DMS79 (cell line): ENCODE measurements at places on chromosomes 6 and 20.
A peak's percentile ranks its signal among the peaks of the same experiment; 100 is the strongest.

DNA sequence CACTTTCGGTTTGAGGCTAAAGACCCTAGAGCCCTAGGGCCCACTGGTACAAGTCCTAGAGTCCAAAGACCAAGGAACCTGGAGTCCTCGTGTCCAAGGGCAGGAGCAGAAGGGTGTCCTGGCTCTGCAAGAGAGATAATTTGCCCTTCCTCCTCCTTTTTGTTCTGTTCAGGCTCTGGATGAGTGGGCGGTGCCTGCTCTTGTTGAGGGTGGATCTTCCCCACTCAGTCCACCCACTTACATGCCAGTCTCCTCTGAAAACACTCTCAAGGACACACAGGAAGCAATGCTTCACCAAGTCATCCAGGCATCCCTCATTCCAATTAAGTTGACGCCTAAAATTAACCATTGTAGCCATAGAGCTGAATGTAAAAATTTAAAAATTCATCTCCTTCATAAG lies 102.1 kb downstream of the UST start:
- no peak for DNase-seq

- DNase-seq: no peak
Observed at GRCh38 chr20:210809-211502, 16.1 kb upstream of the DEFB129 start.

DNA sequence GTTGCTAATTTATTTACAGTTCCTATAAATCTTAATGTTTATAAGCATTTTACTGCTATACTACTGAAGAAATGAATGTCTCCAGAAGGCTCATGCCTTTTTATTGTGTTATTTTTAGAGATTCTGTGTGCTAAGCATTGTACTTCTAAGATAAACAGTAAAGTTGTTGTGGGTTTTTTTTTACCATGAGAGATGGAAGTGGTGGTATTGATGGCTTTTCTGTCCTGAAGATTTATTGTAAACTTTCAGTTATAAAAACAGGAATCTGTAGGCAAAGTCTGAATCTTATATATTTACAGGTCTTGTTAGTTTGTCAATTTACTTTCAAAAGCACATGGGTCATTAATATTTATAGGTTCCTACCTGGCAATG lies 246.9 kb downstream of the TMEM242 start:
- DNase-seq: no peak

DNA sequence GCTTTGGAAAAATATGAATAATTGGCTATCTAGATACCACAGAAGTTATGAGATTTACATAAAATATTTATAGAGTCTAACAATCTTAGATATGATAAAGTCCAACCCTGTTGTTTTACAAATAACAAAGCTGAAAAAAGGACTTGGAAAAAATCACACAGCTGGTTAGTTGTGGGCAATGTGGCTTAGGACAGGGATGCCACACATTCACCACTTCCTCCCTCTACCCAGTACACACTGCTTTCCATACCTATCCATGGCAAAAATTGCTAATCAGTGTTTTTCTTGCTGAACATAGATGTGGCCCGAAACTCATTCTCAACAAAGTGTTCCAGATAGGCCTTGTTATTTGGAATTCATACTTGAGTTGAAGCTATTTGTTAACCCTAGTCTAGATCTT lies 147.3 kb upstream of the BMP5 start:
- no peak for DNase-seq

- peak; percentile 24 for DNase-seq
Observed at GRCh38 chr6:46098678-46099077, 31.1 kb upstream of the ENPP4 start.

DNA sequence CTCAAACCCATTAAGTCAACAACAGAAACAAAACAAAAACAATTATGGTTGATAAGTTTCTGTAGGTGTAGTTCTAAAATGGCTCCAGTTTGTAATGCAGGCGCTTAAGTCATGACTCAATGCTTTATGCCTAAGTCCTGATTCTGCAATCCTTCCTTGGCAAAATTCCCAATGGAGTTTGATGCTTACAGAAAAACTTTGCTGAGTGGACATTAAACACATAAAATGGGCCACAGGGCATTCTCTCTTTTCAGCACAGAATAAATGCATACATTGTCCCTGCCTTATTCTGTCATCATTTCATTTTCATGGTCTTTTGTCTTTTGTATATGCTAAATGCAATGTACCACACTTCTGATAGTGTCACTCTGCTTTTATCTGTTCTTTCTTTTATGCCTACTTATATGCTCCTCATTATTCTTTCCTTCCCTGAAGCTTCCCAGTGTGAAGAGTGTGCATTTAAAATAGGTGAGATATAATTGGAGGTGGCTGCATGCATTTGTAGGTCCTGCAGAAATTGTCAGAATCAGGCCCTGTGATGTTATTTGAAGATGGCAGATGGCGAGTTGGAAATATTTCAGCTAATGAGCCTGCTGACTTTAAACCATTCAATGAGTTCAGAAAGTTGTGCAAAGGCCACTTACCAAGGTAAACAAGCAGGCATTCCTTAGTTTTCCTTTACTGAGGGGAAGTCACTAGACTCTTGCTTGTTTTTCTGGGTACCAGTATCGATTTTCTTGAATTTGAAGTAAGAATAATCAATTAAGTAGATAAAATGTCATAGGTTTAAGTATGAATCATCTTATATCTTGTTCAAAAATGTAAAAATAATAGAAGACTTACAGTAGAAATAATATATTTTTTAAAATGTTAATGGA lies 313.1 kb downstream of the TRDN start:
- no peak for DNase-seq

DNA sequence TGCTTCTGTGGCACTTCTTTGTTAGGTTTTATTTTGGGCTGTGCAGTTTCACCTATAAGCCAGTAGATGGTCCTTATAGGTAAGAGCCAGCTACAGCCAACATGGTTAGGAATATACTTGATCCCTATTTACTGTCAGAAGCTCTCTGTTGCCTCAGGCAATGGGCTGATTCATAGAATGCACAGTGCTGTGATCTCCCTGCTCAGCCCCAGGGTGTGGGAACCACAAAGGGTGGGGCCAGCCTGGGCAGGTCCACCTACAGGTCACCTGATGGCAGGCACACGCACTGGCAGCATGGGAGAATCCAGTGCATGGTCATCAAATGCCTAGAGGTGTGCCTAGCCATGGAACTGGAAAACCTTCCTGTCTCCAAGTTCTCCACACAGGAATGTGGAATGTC lies 191.9 kb downstream of the MOXD1 start:
- DNase-seq: no peak

DNA sequence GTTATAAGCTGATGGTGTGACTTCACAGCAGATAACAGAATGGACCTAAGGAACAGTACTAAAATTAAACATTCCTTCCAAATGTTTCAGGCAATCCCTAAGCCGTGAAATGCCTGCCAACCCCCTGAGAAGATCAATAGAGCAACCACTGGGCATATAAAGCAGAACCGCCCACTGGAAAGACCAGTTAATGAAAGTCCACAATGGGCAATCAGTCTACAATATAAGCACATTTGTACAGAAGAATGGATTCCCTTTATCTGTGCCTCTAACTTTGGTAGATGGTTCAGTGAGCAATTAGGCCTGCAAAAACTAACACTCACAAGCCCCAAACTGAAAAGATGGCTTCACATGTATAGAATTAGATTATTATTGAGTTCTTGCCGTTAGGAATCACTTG lies 286.6 kb downstream of the UBE3D start:
- DNase-seq: no peak

GRCh38 chr6:56513631-56514030 lies 129.1 kb downstream of the DST start:
- no peak for DNase-seq

GRCh38 chr20:46998477-46999240 lies 104.0 kb downstream of the EYA2 start:
- no peak for DNase-seq

GRCh38 chr6:41539204-41539603 lies 7.0 kb upstream of the FOXP4 start:
- no peak for DNase-seq

GRCh38 chr6:74609871-74610270 lies 596.0 kb downstream of the COL12A1 start:
- no peak for DNase-seq

- DNase-seq: no peak
Observed at GRCh38 chr20:47230811-47231256, 125.7 kb downstream of the ZMYND8 start.

- DNase-seq: no peak
Observed at GRCh38 chr6:163764565-163764964, 350.0 kb downstream of the QKI start.

- no peak for DNase-seq
Observed at GRCh38 chr20:1190847-1191246, 6.1 kb upstream of the TMEM74B start.

GRCh38 chr20:39603219-39603618 lies 641.1 kb downstream of the DHX35 start:
- no peak for DNase-seq

- DNase-seq: no peak
Observed at GRCh38 chr6:84417260-84417659, 189.8 kb upstream of the CEP162 start.

- DNase-seq: no peak
Observed at GRCh38 chr6:33857093-33857931, 53.5 kb upstream of the MLN start.

GRCh38 chr6:52227495-52227894 lies 16.8 kb downstream of the IL17F start:
- DNase-seq: no peak

DNA sequence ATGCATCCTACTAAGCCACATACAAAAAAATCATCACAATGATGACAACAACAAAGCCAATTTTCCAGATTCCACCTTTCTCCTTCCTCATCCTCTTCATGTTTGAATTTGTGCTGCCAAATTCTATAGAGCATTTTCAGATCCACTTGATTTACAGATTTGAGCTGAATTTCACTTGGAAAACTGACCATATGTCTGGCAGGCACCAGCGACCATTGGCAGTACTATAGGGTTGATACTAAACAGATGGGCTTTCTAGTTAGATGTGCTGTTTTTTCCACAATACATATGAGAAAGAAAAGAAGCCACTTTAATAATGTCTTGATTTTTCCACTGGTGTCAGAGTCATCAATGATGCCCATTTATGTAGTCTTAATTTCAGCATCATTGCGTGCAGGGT lies 127.0 kb downstream of the PHACTR3 start:
- DNase-seq: no peak

DNA sequence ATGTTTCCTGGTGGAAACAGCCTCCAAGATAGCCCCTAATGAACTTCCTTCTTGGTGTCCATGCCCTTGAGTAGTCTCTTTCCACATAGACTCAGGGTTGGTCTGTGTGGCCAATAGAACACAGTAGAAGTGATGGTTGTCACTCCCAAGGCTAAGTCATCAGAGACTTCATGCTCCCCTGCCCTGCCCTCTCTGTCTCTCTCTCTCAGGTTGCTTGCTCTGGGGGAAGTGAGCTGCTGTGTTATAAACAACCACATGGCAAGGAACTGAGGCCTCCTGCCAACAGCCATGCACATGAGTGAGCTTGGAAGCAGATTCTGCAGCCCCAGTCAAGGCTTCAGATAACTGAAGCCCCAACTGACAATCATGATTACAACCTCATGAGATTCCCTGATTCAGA lies 85.3 kb upstream of the SLC22A16 start:
- DNase-seq: no peak

DNA sequence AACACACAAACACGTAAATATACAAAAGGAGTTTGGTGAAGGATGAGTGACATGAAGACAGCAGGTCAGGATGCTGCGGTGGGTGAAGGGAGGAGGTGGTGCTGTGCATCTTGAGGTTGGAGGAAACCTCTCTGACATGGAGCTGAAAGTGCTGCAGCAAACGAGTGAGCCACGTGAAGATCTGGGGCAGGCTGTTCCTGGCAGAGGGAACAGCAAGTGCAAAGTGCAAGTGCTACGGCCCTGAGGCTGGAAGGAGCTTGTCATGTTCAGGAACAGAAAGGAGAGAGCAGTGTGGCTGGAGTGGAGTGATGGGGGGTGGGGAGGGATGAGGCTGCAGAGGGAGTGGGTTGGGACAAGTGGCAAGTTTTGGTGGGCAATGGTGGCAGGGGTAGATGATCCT lies 24.8 kb upstream of the ANGPT4 start:
- no peak for DNase-seq

DNA sequence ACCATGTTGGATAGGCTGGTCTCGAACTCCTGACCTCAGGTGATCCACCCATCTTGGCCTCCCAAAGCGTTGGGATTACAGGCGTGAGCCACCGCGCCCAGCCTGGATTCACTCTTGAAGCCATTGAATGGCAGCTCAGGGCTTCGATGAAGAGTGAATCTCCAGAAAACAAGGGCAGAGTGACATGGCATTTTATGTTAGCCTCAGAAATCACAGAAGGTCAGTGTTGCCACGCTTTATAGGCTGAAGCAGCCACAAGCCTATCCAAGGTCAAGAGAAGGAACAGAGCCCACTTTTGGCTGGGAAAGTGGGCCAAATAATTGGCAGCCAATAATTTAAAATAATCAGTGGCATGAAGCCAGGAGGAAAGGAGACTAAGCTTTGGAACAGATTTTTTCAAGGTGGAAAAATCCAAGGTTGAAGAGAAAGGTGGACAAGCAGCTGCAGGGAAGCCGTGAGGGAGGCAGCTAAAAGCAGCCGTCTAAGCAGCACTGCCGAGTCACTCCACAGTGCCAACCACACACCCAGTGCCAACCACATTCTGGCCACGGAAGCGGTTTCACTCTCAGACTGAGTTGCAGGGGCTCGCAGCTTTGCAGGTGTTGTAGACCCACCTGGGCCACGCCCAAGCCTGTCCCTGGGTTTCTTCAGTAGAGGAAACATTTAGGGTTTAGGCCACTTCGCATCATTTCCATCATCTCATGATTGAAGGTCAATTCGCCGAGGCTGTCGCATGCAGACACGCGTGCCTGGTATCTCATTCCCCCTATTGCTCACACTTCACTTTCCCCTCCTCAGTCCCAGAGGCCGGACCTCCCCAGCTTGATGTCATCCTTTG lies 17.4 kb upstream of the AVP start:
- DNase-seq: no peak

DNA sequence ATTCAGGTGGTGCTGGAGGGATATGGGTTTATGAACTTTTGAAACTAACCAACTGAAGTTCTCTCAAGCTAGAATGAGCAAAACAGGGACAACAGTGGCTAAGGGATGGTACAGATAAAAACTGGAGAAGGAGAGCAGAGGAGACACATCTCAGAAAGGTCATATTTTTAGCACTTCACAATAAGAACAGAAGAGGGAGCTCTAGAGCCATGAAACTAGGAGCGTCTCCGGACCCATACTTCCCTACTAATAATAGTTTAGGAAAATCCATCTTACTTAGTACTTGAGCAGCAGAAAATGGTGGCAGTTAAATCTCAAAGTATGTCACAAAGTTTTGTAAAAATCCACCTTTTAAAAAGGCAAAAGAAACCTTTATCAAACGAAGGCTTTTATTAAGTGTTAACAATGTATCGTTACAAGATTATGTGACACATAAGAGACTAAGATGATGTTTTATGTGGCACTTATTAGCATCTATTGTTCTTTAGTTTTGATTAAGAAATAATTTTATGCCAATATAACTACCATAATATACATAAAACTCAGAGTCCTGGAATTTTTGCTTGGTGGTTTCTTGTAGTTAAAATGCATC lies 278.6 kb downstream of the TBC1D32 start:
- DNase-seq: no peak

- no peak for DNase-seq
Observed at GRCh38 chr6:4441981-4442434, 306.6 kb upstream of the ECI2 start.

DNA sequence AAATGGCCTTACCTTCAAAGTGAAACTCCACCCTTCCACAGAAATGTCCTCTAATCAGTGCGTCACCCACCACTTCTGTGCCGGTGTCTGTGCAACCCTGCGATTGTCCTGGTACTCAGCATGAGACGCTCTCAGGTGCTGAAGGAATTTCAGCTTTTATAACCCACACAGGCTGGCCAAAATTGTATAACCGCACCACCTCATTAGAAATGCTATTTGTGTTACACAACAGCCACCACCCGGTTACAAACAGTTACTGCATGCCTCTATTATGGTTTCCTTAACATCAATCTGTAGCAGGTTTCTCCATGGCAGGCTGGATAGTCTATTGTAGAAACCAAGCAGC lies 51.5 kb downstream of the SLC23A2 start:
- no peak for DNase-seq
